ENCODE measurements at places on chromosomes 7 and 10.

GRCh38 chr10:100534726-100535125 lies 1.0 kb upstream of the HIF1AN start:
- DNase-seq = no peak

DNA sequence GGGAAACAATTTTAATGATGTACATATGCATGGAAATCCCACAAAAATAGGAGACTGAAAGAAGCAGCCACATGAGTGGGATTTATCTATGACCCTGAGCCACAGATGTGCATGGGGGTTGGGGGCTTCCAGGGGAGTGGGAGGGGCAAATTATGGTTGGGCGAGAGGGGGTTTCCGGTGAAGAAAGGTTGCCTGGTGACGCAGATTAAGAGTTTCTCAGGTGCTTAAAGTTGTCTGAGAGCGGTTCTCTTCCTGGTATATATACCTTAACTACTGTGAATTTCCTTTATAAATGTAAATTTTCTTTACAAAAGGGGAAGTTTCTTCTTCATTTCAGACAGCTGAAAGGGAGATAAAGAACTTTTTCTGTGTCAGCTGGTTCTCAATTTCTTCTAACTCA lies 273.6 kb upstream of the PITRM1 start:
- DNase-seq = no peak

- DNase-seq = no peak
Observed at GRCh38 chr7:23293500-23294073, 5.6 kb upstream of the MALSU1 start.

DNA sequence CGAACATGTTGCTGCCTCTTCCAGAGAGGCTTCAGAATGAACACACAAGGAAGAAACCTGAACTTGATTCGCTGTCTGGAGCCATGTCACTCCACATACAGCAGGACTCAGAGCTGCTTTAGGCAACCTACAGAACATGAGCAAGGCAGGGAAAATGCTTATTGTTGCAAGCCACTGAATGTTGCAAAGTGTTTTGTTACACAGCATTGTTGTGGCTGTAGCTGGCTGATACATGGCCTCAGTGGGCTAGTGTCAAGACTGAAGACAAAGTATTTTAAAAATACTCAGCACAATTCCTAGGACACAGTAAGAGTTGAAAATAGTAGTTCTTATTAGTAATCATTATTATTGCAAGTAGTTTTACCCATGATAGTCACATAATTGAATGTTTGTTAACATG lies 3.1 kb upstream of the CHST15 start:
- no peak for DNase-seq

- DNase-seq = no peak
Observed at GRCh38 chr10:79162861-79163665, 94.3 kb downstream of the ZMIZ1 start.

DNA sequence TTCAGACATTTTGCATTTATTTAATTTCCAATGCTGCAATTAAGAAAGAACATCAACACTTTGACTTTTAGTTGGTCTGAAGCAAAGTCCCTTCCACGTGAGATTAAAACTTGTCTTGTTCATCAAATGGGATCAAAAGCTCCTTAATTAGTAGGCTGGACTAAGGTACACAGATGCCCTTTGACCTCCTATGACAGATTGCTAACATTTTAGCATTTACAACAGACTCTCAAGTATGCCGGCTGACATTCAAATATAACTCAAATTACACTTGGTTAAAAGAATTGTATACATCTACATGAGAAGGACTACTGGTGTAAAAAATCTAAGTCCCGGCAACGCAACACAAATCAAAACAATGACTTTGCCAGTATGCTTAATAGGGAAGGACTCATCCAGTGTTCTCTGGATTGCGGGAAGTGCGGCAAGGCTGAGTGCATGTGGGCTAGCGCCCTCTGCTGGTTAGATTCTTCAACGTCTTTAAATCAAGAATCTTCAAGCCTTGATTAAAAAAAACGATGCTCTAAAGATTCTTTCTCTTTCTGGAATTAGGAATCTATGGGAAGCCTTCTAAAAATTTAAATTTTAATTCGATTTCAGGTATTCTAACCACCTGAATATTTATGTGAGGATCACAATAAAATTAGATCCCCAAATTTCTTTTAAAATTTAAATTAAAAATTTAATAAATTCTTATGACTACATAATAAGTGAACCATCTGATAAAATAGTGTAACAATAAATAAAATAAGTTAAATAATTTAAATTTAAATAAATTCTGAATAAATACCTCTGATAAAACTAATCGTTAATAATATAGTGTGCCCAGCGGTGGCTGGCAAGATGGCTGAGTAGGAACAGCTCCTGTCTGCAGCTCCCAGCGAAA lies 444.7 kb downstream of the DGKB start:
- peak; percentile 69 for DNase-seq

- DNase-seq = no peak
Observed at GRCh38 chr7:96686305-96686704, 23.3 kb downstream of the SEM1 start.

DNA sequence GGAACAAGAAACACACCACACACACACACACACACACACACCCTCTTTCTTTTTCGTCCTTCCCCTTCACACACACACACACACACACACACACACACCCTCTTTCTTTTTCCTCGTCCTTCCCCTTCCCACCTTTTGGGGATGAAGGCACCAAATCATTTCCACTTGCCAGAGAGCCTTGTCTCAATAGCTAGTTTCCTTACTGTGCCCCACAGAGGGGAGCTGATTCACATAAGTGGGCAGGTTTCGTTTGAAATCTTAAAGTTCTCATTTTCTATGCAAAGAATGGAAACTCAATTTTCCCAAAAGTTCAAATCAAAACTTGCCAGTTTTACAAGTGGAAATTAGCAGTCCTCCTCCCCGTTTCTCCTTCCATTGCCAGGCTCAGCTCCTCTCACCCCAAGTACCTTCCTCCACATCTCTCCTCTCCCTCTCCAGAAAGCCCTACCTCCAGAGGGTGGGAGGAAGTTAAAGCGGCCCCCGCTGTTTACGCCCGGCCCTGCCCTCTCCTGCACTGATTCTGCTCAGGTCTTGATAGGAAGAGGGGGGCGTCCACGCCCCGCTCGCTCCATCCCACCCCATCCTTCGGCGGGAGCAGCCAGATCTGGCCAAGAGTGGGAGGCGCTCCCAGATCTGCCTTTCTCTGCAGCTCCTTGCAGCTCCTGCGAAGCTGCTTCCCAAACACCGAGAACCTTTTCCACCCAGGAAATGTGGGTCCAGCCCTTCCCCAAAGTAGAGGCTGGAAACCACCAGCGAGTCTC lies 1.3 kb downstream of the CTTNBP2 start:
- peak; percentile 31 for DNase-seq

DNA sequence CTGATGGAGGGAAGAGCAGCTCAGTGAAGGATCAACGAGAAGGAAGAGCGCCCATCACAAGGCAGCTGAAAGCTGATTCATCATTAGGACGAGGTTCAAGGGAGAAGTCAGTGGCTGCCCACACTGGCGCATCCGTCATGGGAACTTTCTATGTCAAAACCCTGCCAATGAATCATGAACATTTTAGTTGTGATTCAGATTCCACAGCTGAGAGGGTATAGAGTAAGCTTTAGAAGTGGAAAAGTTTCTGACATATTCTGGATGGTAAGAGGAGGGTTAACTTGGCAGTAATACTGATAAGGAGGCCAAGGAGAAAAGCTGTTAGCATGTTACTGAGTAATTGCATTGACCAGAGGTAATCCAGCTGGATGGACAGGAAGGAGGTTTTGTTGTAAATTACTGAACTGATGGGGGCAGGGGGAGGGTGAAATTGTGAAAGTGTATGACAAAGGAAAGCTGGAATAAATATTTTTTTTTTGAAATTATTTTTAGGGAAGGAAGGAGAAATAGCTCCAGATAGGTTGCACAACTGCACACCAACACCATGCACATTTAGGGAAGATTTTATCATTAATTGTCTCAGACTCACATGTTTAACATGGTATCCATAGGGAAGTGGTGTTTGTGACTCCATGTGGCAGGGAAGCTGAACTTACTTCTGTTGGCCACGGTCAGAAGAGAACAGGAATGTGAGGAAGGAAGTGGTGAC lies 78.3 kb upstream of the NRP1 start:
- no peak for DNase-seq

DNA sequence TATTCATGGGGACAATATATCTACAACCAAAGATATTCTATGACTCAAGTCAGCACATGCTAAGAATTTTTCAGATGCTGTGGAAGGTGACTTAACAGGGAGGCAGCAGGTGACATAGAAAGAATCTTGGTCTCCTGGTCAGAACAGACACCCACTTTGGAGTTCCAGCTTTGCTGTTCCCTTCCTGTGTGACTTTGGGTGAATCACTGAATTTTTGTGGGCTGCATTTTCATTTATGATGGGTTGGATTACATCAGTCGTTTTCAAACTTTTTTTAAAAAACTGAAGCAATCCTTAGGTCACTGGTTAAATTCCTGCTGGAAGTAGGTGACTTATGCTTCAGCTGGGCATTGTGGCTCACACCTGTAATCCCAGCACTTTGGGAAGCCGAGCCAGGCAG lies 24.9 kb downstream of the RGR start:
- no peak for DNase-seq

GRCh38 chr7:378041-378420 lies 88.1 kb downstream of the FOXL3 start:
- no peak for DNase-seq

DNA sequence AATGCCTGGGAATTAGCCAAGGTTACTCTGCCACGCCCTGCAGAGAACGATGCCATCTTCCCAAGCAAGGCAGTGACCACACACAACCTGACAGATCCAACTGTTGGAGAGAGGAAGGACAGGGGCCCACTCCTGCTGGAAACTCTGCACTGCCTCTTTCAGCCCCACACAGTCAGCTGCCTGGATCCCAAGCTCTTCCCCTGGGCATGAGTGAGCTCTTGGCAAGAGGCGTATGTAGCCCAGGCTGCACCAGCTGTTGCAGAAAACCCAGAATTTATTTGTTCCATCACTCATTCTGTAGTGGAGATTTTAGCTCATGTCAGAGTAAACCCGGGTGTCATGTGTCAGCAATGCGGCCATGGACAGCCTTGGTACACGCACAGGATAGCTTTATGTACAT lies 135.1 kb upstream of the TRIM24 start:
- DNase-seq = no peak

DNA sequence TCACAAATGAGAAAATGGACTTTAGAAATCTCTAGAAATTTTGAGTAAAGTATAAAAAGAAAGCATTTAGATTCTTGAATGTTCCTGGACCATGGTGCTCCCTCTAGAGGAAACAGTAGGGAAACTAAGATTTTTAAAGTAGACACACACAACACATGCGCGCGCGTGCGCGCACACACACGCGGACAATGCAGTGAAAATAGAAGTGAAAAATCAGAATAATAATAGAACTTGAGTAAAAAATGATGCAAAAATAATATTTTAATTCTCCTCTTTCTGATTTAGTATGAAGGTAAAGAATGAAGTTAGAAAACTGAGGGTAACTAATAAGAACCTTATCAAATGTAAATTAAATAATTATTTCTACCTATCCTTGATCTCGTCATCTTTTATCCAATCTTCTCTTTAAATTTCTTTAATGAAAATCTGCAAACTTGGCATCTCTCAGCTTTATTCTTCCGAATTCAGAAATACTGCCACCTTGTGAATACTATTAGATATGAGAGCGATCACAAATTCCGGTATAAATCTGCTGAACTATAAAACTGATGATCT lies 117.0 kb upstream of the AMPH start:
- DNase-seq = no peak

DNA sequence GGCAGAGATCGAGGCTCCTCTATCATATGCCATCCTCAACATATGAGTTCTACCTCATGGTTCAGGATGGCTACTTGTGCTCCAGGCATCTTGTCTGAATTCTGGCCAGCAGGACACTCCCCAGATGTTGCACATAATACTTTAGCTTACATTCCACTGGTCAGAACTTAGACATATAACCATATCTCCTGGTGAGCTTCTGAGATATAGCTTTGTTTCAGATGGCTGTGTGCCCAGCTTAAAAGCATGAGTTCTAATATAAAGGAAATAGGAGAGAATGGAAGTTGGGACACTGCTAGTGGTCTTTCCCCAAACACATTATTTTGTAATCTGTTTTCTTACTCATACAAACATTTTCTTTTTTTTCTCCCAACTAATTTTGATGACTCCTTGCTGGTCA lies 50.8 kb upstream of the IFRD1 start:
- no peak for DNase-seq

GRCh38 chr7:157839672-157840167 lies 502.9 kb downstream of the DNAJB6 start:
- DNase-seq = no peak

GRCh38 chr7:87129848-87130247 lies 22.4 kb upstream of the DMTF1 start:
- DNase-seq = no peak

GRCh38 chr10:77554996-77555397 lies 82.6 kb downstream of the KCNMA1 start:
- no peak for DNase-seq

- no peak for DNase-seq
Observed at GRCh38 chr10:77230194-77230593, 407.4 kb downstream of the KCNMA1 start.

- DNase-seq = no peak
Observed at GRCh38 chr7:24135003-24135817, 148.8 kb upstream of the NPY start.

DNA sequence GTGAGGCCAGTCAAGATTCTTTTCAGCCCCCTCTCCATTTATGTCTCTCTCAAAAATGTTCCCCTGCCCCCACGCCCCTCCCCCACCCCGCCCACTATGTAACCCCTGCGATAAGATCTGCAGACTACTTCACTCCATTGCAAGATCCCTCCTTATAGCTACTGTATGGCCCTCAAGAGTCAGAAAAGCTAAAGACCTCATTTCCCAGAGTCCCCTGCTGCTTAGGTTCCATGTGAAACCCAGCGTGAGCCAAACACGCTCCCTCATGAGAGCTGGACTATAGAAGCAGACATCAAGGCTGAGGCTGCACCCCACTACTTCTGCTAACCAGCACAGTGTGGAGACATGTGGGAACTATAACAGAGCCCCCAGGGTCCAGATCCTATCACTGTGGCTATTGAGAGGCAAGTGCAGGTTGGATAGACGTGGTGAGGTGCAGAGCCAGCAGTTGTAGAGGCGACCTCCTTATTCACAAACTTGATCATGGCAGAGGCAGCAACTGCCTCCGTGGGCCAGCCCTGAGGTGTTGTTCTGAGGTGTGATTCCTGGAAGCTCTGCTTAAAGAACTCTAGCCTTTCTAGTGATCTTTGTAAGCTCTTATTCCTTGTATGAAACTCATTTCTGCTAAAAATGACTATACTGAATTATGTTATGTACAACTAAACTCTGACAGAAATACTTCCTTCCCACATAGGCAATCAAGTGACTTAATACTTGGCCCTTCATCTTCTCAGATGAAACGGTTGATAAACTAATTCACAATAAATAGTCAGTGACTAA lies 117.0 kb upstream of the ARID5B start:
- DNase-seq = no peak

- DNase-seq = no peak
Observed at GRCh38 chr10:29465384-29465783, 169.4 kb downstream of the SVIL start.

DNA sequence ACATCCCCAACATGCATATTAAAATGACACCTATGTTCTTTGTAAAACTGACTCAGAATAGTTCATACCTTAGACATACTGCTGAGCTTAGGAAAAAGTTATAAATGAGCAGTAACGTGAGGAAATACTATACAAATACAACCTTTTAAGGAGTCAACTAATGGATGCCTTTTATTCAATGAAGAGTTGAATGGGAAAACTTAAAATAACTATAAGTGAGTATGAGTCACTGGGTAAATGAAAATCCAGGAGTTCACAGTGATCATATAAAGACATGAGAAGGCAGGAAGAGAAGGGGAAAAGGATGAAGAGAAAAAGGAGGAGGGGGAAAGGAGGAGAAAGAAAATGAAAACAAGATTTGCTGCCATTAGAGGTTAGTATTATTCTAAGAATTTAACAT lies 157.8 kb upstream of the PCDH15 start:
- no peak for DNase-seq

Measured in endothelial cell (in vitro differentiated cells).